Keratinocyte (primary cell): ENCODE measurements at places on chromosomes 5 and 9. TPM values are rescaled to one million over a fixed set of nuclear protein-coding genes. Genes with fewer than 3 reads are reported as not detected.

GRCh38 chr5:13108265-13108664, 836.2 kb downstream of the DNAH5 start:
- DNase-seq: no peak

Gene RNF180
- polyA plus RNA-seq: 1.8 to 2.8 TPM (median 2.4 TPM) in 3 replicates

DNA sequence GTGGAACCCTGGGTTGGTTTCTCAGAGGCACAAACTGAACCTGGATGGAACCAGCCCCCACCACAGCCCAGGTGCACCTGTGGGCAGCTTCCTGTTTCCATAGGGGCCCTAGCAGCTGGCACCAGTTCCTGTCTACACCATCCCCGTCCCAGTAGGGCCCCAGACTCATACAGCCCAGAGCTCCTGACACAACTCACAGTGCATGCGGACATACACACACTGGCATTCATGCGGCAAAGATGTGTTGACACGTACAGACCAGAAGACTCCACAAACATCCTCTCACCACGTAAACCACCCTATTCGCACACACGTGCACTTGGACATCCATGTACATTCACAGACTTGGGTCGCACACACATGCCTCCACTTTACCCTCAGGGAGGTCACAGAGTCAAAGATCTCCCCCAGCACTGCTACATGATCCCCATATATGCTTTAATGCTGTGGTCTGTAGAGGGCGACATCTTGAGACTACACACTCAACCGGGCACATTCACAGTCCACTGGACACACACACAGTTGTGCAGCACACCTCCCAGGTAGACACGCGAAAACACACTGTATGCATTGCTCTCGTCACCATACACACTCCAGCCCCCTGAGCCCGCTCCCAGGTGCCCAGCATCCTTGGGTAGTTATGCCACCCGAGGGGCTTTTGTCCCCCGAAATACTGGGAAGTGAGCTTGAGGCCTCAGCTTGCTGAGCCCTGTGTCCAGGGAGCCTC, 22.4 kb downstream of the CXXC5 start:
- no peak for DNase-seq

DNA sequence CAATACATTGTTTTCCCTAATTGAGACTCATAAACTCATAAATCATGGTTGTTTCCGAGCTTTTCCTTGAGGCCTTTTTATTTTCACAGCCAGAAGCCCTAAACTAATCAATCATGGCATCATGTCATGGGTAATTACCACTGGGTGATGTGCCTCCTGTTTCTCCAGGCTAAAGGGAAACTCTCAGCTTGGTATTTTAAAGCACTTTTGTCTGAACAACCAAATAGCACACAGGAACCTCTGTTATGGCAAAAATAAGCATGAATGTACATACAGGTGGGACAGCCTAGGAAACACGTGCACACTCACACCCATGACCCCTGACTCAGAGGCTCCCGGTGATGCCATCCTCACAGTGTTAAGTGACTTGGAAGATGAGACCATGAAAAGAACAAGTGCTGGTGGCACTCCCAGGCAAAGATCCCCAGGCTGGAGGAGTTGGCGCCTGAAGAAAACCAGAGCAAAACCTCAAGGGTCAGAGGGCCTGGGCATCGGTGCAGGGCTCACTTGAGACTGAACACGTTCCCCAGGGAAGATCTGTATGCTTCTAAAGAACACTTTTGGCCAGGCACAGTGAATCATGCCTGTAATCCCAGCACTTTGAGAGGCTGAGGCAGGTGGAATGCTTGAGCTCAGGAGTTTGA, 154.3 kb downstream of the ROR2 start:
- DNase-seq: no peak

DNA sequence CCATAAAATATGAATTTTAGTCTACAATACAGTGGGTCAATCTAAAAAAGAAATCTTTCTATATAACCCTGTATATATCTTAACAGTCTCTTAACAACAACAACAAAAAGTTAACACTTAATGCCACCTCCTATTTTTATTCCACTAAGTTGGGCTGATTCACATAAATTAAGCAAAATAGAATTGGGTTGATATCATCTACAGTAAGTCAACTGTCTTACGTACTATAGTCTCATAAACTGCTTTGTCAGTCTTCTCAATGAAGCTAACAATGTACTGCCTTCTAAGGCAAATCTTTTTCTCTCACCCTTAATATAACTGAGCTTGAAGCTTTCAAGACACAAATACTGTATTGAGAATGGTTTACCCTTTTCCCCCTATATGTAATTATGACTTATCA, 185.7 kb downstream of the ADAMTS6 start:
- no peak for DNase-seq

Gene SPATA31A7
- polyA plus RNA-seq: not detected in 3 replicates

DNA sequence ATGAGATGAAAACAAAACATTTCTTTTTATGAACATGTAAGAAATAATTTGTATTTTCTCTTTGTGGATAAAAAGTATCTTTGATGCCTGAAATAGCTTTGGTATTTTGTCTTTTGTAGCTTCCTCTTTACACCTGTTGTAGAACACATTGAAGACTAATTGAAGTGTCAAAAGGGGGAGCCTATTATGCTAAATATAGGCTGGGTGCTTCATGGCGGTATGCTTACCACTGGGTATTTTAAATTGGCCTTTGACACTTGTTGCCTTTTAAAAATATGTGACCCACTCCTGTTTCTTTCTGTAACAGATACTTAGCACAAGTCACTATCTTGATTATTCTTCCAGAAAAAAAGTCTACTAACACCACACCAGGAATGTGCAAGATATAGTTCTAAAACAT, 226.4 kb downstream of the KIAA0825 start:
- DNase-seq: no peak

- no peak for DNase-seq
Measured at GRCh38 chr9:19009391-19009965, 23.5 kb downstream of the SAXO1 start.

Gene MAMDC2
- 1.3 to 8.2 TPM (median 4.2 TPM) in 3 replicates for polyA plus RNA-seq

- DNase-seq: no peak
Measured at GRCh38 chr9:70475211-70475610, 60.8 kb upstream of the KLF9 start.

DNA sequence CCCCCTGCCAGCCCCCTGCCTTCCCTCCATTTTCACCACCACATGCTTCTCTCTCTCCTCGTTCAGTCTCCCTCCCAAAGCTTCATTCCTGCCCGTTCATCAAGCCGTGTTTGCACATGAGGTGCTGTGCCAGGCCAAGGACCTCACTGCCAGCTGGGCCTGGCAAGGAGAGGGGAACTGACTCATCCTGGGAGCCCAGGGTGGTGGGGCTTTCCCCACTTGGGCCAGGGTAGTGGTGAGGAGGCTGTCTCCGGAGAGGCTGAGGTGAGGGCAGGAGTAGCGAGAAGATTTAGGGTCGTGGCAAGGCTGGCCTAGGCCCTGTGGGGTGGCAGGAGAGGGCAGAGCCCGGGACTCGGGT, 30.4 kb upstream of the NOTCH1 start:
- DNase-seq: no peak

GRCh38 chr9:23686257-23686656, 139.8 kb downstream of the ELAVL2 start:
- DNase-seq: peak; percentile 41

Gene FOXD4L4
- 0.03 TPM in 1 of 3 replicates, not detected in the others for polyA plus RNA-seq
